ENCODE measurements at places on chromosomes 4 and X. TPM values are rescaled to one million over a fixed set of nuclear protein-coding genes. Genes with fewer than 3 reads are reported as not detected.
A peak's percentile ranks its signal among the peaks of the same experiment; 100 is the strongest.

Gene HSFX4
- not detected for total RNA-seq

Gene CENPVL1
- not detected for total RNA-seq

Gene RBM46
- total RNA-seq, result not detected

Gene ZNF185
- 1.5 TPM for total RNA-seq

GRCh38 chr4:144557404-144557803, 88.6 kb upstream of the HHIP start:
- H3K27ac ChIP-seq, result no peak overlapping the region
- no peaks in the 10 kb centered on the region for H3K27me3 ChIP-seq
- H3K4me1 ChIP-seq, result no peaks in the 10 kb centered on the region
- H3K36me3 ChIP-seq, result no peaks in the 10 kb centered on the region
- no peak for DNase-seq

- peaks cover 19% of the 10 kb centered on the region for H3K4me1 ChIP-seq
- H3K4me3 ChIP-seq, result no peak overlapping the region
- H3K36me3 ChIP-seq, result no peaks in the 10 kb centered on the region
- peak overlapping the region; percentile 20 for H3K27ac ChIP-seq
Observed at GRCh38 chr4:38013461-38014366, 53.5 kb downstream of the PTTG2 start.

- DNase-seq, result no peak
- no peaks in the 10 kb centered on the region for H3K36me3 ChIP-seq
- H3K4me1 ChIP-seq, result no peaks in the 10 kb centered on the region
- no peak overlapping the region for H3K27ac ChIP-seq
- H3K27me3 ChIP-seq, result no peaks in the 10 kb centered on the region
Observed at GRCh38 chr4:19348746-19349145, 903.0 kb upstream of the SLIT2 start.

DNA sequence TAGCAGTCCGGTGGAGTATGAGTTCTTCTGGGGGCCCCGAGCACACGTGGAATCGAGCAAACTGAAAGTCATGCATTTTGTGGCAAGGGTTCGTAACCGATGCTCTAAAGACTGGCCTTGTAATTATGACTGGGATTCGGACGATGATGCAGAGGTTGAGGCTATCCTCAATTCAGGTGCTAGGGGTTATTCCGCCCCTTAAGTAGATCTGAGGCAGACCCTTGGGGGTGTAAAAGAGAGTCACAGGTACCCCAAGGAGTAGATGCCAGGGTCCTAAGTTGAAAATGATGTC, 852 bp downstream of the MAGEH1 start:
- peak overlapping the region; percentile 69 for H3K4me3 ChIP-seq
- DNase-seq, result no peak
- peak overlapping the region; percentile 84 for H3K27ac ChIP-seq

- H3K36me3 ChIP-seq, result no peaks in the 10 kb centered on the region
- peak; percentile 92 for DNase-seq
- H3K4me3 ChIP-seq, result no peak overlapping the region
- peak overlapping the region; percentile 95 for H3K27ac ChIP-seq
Observed at GRCh38 chr4:83548151-83548905, 12.4 kb downstream of the GPAT3 start.

- H3K36me3 ChIP-seq, result no peaks in the 10 kb centered on the region
- DNase-seq, result no peak
- H3K4me1 ChIP-seq, result no peaks in the 10 kb centered on the region
- no peaks in the 10 kb centered on the region for H3K27me3 ChIP-seq
- H3K4me3 ChIP-seq, result no peak overlapping the region
Observed at GRCh38 chrX:4547213-4547836, 833.9 kb upstream of the PRKX start.
